WTC11 (cell line): ENCODE measurements at places on chromosomes 5 and 9. TPM values are rescaled to one million over a fixed set of nuclear protein-coding genes. Genes with fewer than 3 reads are reported as not detected.

GRCh38 chr5:180212363-180213255 is 3.6 kb upstream of the RASGEF1C start:
- H3K27me3 ChIP-seq = peaks cover 27% of the 10 kb centered on the region
- peaks cover 10% of the 10 kb centered on the region for H3K4me1 ChIP-seq
- H3K36me3 ChIP-seq = no peaks in the 10 kb centered on the region
- no peak overlapping the region for H3K4me3 ChIP-seq
- DNase-seq = no peak
- H3K27ac ChIP-seq = peak overlapping the region; percentile 15; the same call in 1 of the 2 replicates

GRCh38 chr9:3817208-3817607 is 291.4 kb upstream of the RFX3 start:
- DNase-seq = no peak
- H3K27me3 ChIP-seq = no peaks in the 10 kb centered on the region
- H3K4me3 ChIP-seq = no peak overlapping the region

DNA sequence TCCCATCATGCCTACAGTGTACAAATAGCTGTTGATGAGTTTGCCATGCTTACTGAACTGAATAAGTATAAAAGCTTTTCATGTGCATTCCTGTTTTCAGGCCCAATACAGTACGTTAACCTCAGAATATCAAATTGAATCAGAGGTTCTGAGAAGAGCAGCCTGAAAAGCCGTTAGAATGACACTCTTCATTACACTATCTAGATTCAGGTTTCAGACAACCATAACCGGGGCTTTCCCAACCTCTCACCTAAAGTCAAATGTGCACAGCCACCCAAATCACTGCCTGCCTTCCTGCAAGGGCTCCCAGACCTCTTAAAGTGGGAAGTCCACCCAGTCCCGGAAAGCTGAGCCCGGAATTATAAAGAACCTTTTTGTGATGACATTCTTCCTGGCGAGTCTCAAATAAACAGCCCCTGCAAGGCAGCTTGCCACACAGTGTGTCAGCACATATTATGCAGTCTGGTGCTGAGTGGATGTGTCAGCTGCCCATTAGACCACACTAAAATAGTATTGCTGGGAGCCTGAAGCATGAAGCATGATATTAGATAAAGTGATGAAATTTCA is 245.8 kb downstream of the TLE4 start:
- DNase-seq = no peak
- H3K4me1 ChIP-seq = peaks cover 56% of the 10 kb centered on the region
- no peak overlapping the region for H3K4me3 ChIP-seq
- H3K27me3 ChIP-seq = peaks cover 3% of the 10 kb centered on the region; the same call in 1 of the 2 replicates
- H3K27ac ChIP-seq = peak overlapping the region; percentile 85

- H3K27me3 ChIP-seq = no peaks in the 10 kb centered on the region
- no peak overlapping the region for H3K4me3 ChIP-seq
- H3K4me1 ChIP-seq = no peaks in the 10 kb centered on the region
- H3K36me3 ChIP-seq = no peaks in the 10 kb centered on the region
- DNase-seq = no peak
These were observed 146.2 kb upstream of the PLCXD3 start for GRCh38 chr5:41656597-41656996.

GRCh38 chr5:177355868-177356168 is 1.9 kb upstream of the RGS14 start:
- no peak overlapping the region for H3K4me3 ChIP-seq
- DNase-seq = no peak

GRCh38 chr5:23112237-23112636 is 259.1 kb upstream of the CDH12 start:
- H3K36me3 ChIP-seq = no peaks in the 10 kb centered on the region
- no peak overlapping the region for H3K27ac ChIP-seq
- H3K4me3 ChIP-seq = no peak overlapping the region
- no peaks in the 10 kb centered on the region for H3K4me1 ChIP-seq
- no peak for DNase-seq
- H3K27me3 ChIP-seq = no peaks in the 10 kb centered on the region

- no peak overlapping the region for H3K27ac ChIP-seq
- no peaks in the 10 kb centered on the region for H3K36me3 ChIP-seq
- H3K4me1 ChIP-seq = peaks cover 15% of the 10 kb centered on the region
- H3K4me3 ChIP-seq = no peak overlapping the region
- DNase-seq = no peak
- no peaks in the 10 kb centered on the region for H3K27me3 ChIP-seq
These were observed 50.7 kb downstream of the CFAP95 start for GRCh38 chr9:69871118-69871834.

Gene IFNA21
- not detected in 3 replicates for total RNA-seq

Gene STRBP
- total RNA-seq = 90.9 to 102 TPM (median 96.3 TPM) in 3 replicates
